T-cell (primary cell): ENCODE measurements at places on chromosomes 4 and X.

- no peak for DNase-seq
Observed at GRCh38 chr4:68630371-68630770, 40.1 kb downstream of the UGT2B15 start.

- no peak for DNase-seq
Observed at GRCh38 chr4:112648263-112649054, 11.5 kb downstream of the LARP7 start.

- DNase-seq = no peak
Observed at GRCh38 chr4:39846705-39847104, 131.0 kb downstream of the PDS5A start.

GRCh38 chr4:124777007-124777406 is 64.5 kb upstream of the ANKRD50 start:
- no peak for DNase-seq

- no peak for DNase-seq
Observed at GRCh38 chr4:188822698-188823097, 683.5 kb downstream of the TRIML1 start.

GRCh38 chrX:49238735-49239134 is 3.5 kb downstream of the CCDC22 start:
- DNase-seq = no peak

DNA sequence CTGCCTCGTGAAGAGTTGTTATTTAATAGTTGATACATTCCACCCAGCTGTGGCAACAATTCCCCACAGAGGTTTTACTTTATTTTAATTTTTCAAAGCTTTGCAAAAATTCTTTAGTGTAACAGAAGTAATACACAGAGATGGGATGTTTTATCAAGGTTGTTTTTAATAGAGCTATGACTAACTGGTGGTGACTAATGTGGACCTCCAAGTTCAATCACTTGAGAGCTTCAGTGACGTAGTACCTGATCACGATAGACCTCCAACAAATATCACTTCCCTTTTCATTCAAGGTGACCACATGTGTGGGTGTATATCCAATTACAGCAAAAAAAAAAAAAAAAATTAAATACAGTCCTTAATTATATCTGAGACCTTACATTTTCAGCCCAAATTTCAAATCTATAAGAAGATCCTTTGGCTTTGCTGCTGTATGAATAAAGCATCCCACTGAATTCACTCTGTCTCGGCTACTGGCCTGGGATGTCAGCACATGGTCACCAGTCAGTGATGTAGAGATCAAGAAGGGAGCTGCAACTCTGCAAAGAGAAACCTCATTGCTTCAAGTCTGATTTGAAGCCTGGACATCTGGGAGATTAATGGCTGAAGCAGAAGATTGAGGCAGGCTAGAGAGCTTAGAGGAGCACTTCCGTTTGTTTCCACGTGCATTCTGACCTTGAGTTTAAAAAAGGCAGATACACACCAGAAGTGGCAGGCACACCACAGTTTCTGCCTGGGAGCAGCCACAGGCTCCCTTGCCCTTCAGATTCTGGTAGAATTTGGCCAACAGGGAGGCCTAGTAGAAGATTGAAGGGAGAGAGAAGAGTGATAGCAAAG is 345.9 kb upstream of the NOCT start:
- DNase-seq = no peak

DNA sequence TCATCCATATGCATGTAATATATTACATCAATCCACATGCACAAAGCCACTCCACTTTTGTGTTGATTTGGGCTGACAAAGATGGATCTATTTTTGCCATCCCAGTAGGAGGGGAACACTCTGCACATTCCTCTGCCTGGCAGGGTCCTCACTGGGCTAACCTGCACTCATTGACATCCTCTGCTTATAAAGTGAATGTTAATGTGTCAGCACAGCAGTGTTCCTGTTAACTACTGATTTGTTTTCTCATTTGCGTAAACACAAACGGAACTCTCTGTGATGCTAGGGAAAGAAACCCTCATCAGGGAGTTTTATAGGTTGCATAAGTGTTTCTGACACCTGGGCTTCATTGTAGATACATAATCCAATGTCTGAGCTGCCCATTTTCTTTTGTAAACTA is 826.0 kb downstream of the RAB28 start:
- no peak for DNase-seq

DNA sequence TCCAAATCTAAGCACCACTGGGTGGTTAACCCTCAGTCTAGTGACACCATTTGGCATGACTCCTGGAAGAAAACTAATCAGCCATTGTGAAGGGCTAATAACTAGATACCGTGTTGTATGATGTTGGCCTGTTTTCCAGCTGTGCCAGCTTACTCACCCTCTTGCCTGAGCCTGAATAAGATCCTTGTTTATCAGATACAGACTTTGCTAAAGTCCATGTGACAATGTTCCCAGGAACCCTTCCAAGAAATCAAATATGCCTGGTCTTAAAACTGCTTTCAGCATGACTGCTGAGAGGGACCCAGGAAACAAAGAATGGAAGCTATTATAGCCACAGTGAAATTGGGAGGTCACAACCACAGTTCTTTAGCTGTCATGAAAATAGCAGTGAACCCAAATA is 640.8 kb upstream of the INTU start:
- DNase-seq = no peak

DNA sequence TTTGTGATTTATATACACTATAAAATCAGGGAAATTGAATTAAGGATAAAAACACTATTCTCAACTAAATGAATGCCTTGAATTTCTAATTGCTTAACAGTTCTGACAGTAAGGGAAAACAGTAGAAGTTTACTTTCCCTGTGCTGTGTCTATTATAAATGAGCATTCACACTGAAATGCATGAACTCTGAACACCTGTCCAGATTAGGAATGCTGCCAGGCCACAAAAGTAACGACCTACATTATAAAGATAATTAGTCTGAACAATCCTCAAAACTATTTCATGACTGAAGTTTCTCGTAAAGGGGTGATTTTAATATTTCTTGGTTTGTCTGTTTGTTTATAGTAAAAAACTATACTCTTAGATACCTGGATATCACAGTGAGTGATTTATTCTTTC is 2.0 kb downstream of the NDST3 start:
- DNase-seq = no peak

- no peak for DNase-seq
Observed at GRCh38 chr4:37867102-37867501, 23.8 kb upstream of the TBC1D1 start.

- DNase-seq = no peak
Observed at GRCh38 chrX:111116666-111117065, 20.7 kb downstream of the PAK3 start.

DNA sequence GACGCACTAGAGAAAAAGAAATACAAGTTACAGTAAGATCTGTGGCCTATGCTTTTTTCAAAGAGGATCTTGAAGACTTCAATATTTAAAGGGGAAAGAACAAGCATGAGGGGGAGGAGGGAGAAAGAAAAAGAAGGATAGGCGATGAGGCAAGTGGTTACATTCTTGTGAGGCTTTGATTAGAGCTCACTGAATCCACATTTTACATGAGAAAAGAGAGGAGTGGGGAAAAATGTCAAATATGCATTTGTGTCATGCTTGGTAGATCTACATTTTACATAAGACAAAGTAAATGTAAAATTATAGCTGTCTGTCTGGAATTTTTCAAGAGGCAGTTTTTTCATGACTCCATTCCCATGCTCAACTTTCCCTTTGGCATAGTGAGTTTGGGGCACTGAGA is 965.9 kb downstream of the FSTL5 start:
- no peak for DNase-seq

GRCh38 chrX:119853444-119853843 is 681 bp upstream of the UPF3B start:
- no peak for DNase-seq

DNA sequence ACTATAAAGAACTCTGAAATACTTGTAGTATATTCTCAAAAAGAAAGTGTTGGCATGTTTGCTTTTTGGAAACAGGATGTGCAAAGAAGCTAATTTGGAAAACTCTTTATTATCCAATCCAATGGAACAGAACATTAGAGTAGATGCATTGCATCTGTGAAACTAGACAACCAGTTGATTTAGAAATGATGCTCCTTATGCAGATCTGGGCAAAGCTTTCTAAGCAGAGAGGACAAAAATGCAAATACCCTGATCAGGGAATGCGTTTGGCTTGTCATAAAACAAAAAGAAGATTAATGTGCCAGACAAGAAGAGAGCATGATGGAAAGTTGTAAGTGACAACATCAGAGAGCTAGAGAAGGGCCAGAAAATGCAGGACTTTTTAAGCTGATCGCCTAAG is 142.3 kb downstream of the RCHY1 start:
- no peak for DNase-seq

DNA sequence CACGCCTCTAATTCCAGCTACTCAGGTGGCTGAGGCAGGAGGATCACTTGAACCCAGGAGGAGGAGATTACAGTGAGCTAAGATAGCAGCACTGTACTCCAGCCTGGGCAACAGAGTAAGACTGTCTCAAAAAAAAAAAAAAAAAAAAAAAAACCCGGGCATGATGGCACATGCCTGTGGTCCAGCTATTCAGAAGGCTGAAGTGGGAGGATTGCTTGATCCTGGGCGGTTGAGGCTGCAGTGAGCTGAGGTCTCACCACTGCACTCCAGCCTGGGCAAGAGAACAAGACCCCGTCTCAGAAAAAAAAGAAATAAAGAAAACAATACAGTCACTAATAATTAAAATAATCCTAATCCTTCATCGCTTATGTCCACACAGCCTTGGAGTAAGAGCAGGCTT is 68.1 kb downstream of the APBB2 start:
- no peak for DNase-seq

GRCh38 chr4:74206088-74206825 is 48.3 kb downstream of the MTHFD2L start:
- DNase-seq = no peak

DNA sequence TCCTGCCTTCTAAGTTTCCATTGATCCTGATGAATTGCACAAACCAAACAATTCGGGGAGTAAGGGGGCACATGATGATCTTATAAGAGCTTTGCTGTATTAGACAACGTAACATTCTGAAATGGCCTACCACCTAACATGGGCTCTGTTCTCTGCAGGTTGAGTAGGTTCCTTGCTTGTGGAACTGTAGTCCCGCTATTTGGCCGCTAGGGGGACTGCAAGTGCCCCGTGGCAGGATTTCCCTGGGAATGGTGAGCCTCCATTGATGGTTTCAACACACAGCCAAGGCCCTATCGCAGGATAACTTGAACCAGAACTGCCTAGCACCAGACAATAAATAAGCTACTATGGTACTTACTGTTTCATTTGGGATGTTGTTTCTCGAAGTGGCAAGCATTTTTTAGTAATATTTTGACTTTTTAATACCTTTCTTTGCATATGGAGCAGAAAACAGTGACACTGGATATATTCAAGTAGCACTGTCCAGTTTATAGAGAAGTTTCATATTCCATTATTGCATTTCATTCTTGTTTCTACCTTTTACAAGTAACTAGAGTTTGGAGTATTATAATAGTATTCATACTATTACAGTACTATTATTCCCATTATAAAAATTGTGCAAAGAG is 11.9 kb downstream of the AR start:
- DNase-seq = no peak

DNA sequence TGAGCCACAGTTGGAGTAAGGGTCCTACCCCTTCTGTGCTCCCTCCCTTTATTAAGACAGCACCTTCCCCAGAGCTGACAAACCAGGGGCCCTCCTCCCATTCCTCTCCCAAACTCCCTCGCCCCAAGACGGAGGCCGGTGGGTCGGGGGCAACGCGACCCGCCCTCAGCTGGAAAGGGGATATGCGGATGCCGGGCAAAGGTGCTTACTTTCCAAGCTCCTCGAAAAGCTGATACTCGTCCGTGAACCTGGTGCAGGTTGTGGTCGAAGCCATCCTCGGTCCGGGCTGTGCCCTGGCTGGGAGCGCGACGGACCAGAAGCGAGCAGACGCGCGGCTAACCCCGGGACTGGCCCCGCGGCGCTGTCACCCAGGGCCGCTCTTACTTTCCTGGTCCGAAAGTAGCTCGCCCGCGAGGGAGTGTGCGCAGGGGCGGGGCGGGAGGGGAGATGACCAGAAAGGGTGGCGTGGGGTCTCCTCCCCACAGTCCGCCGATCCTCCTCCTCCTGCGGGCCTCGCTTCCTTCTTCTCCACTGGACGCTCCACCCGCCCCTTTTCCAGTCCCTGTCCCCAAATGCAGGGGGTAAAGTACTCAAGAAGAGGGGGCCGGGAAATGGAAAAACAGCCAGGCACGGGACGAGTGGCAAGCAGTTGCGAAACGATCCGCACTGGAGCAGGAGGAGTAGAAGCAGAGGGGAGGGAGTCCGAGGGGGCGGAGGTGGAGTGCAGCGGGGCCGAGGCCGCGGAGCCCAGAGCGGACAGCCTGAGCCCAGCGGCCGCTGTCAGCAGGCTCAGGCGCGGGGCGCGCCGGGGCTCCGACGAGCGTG is 531 bp downstream of the CAMK2D start:
- no peak for DNase-seq

- no peak for DNase-seq
Observed at GRCh38 chr4:20195071-20195885, 56.4 kb upstream of the SLIT2 start.

- no peak for DNase-seq
Observed at GRCh38 chrX:150696866-150697265, 3.7 kb downstream of the MTMR1 start.

DNA sequence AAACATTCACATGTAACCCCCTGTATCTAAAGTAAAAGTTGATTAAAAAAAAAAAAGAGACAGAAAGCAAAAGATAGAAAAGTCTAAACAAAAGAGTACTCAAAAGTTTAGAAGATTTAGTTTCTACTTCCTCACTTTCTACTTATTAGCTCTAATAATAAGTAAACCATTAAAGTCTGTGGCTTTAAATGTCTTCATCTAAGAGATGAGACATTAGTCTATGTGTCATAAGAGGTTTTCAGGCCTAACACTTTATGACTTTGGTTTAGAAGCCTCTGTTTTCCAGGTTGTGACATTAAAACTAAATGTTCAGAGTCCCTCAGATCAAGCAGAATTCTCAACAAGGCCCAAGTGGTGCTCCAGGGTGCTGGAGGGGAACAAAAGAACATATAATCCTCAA is 42.2 kb upstream of the GUCY1A1 start:
- DNase-seq = no peak

- DNase-seq = no peak
Observed at GRCh38 chr4:15781427-15782095, 3.4 kb downstream of the CD38 start.

DNA sequence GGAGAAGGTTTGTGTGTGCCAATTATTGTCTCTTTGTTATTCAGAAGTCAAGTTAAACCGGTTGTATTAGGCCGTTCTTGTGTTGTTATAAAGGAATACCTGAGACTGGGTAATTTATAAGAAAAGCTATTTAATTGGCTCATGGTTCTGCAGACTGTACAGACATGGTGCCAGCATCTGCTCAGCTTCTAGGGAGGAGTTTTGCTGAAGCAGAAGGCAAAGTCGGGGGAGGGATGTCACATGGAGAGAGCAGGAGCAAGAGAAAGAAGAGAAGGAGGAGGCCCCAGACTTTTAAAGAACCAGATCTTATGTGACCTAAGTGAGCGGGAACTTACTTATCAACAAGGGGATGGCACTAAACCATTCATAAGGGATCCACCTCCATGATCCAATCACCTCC is 349.3 kb upstream of the PCDH18 start:
- DNase-seq = no peak
